ENCODE measurements at places on chromosomes 7 and 10. TPM values are rescaled to one million over a fixed set of nuclear protein-coding genes. Genes with fewer than 3 reads are reported as not detected.

The DENND2A gene
- polyA plus RNA-seq: 0.80 TPM

The AKR1E2 gene
- polyA plus RNA-seq: 1.4 TPM

The GBX1 gene
- 0.07 TPM for polyA plus RNA-seq

The TRPV5 gene
- 0.02 TPM for polyA plus RNA-seq

The CALML3 gene
- polyA plus RNA-seq: 142 TPM

The CHST3 gene
- 2.5 TPM for polyA plus RNA-seq

The MMP21 gene
- 0.18 TPM for polyA plus RNA-seq

The BNIP3 gene
- 22.7 TPM for polyA plus RNA-seq

The HSPA12A gene
- polyA plus RNA-seq: 4.4 TPM

- DNase-seq: no peak
Measured at GRCh38 chr7:2777898-2778535, 66.1 kb downstream of the GNA12 start.

DNA sequence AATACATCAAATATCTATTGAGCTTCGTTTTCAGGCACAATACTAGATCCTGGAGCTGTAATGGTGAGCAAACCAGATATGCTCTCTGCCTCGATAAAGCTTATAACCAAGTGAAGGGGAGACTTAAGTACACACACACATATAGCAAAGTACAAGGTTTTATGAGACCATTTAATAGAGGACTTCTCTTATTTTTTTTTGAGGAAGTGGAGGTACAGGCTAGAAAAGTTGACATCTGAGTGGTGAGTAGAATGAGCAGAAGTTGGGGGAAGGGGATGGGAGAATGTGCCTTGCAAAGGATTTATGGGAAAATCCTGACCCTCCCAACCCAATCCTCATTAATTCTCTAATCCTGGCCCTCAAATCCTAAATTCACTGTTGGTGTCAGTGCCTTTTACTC, 7.7 kb downstream of the CCDC136 start:
- no peak for DNase-seq

DNA sequence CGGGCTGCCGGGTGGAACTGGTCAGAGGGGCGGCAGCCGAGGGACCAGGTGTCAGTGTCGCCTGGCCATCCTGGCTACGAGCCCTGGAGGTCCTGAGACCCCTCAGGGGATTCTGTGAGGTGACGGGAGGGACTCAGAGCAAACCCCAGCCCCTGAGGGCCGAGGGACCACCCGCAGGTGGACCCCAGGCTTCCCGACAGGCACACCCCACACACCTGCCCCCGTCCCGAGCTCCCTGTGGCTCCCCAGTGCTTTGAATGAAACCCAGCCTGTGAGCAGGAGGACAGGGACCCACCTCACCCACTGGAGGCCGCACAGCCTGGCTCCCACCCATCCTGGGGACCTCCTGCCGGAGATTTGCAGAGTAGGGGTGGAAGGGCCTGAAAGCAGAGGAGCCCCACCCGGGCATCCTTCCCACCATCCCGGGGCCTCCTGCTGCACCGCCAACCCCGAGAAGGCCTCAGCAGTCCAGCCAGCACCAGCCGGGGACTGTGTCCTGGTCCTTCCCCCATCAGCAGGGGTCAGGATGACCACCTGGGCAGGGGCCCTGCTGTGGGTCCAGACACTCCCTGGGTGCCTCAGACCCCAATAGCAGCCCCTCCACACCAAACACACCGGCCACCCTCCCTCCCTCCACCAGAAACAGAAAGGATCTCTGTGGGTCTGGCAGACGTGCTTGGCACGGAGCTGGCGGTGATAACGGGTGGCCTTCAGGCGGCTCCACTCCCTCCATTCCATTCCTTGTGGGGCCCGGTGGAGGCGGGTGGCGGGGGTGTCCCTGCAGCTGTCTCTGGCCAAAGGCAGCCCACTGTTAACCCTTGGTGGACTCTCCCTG, 13.9 kb downstream of the VENTX start:
- DNase-seq: no peak

DNA sequence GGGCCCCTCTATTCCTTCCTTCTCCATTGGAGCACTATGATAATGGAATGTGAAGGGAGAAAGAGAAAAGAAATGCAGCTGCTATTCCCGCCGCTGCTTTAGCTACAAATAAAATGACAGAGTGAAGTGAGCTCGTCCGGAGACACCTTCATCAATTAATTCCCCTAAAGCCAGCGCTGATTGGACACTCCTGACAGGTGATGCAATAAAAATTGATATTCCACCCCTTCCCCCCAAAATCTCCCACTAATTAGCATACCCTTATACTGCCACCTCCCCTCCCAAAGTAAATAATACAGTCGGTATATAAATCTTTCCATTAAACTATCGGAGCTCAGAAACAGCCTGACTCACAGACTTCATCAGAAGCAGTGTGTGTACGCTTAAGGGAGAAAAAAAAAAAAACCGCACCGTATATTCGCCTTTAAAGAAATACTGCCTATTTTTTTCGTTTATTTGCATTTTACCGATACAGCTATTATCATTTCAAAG, 7.3 kb downstream of the SKIDA1 start:
- no peak for DNase-seq

DNA sequence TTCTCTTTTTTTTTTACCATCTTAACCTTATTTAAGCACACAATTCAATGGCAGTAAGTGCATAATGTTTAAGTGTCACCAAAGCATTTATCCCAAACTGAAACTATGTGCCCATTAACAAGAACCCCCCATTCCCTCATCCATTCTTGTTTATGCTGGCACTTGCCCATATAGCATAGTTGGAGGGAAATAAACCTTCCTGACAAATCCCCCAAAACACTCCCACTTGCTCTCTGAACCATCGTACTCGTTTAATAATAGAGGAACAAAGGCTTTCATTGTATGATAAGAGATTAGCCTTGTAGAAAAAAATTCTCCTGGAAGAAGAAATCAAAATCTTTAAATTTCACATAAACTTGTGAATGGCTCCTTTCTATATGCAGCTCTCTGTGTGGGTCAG, 26.4 kb upstream of the KCNMA1 start:
- DNase-seq: no peak

DNA sequence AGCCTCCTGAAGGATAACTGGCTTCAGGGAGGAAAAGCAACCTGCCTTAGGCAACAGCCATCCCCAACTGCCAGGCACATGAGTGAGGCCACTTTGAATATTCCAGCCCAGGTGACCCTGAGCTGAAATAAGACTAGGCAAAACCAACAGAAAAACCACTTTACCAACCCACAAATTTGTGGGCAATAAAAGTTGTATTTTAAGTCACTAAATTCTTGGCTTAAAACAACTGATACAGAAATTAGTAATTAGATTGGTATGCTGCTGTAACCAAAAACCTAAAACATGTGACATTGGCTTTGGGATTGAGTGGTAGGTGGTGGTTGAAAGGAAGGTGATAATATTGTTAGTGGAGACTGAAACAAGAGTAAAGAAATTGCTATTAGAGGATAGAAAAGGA, 39.9 kb downstream of the ABCB4 start:
- DNase-seq: no peak

- no peak for DNase-seq
Measured at GRCh38 chr10:113517165-113517900, 35.5 kb upstream of the HABP2 start.

DNA sequence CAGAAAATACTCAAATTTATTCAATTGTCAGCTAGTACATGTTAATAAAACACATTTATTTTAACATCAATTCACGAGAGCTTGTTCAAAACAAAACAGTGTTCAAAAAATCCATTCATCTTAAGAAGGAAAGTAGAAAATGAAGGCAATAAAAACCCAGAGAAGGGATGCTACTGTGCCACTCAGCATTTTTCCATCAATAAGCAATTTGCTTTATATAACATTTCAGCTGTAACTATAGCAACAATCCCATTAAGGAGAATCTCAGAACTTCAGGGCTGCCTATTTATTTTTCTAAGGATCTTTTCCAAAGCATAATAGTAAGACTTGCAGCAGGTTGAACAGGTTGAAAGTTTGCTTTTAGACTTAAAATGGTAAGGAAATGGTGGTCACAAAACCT, 190.5 kb downstream of the PCLO start:
- no peak for DNase-seq

GRCh38 chr10:93030409-93030808, 30.2 kb upstream of the CYP26C1 start:
- no peak for DNase-seq

DNA sequence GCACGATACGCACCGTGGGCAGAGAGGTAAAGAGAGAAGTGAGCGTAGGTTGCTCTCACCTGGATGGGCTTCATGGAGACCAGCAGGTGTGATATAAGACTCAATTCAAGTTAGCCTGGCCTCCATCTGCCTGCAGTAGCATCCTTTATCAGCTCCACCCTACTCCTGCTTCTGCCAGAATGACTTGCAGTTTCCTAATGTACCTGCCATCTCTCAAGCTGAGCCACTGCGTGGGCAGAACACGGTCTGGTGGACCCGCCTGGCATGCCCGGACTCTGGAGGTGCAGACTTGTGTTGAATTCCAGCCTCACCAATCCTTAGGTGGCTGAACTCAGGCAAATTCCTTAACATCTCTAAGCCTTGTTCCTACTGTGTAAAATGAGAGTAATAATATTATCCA, 64.3 kb downstream of the STEAP1B start:
- no peak for DNase-seq

GRCh38 chr7:73905360-73905759, 44.4 kb downstream of the TMEM270 start:
- no peak for DNase-seq

GRCh38 chr7:153444641-153445040, 607.6 kb upstream of the DPP6 start:
- DNase-seq: no peak

DNA sequence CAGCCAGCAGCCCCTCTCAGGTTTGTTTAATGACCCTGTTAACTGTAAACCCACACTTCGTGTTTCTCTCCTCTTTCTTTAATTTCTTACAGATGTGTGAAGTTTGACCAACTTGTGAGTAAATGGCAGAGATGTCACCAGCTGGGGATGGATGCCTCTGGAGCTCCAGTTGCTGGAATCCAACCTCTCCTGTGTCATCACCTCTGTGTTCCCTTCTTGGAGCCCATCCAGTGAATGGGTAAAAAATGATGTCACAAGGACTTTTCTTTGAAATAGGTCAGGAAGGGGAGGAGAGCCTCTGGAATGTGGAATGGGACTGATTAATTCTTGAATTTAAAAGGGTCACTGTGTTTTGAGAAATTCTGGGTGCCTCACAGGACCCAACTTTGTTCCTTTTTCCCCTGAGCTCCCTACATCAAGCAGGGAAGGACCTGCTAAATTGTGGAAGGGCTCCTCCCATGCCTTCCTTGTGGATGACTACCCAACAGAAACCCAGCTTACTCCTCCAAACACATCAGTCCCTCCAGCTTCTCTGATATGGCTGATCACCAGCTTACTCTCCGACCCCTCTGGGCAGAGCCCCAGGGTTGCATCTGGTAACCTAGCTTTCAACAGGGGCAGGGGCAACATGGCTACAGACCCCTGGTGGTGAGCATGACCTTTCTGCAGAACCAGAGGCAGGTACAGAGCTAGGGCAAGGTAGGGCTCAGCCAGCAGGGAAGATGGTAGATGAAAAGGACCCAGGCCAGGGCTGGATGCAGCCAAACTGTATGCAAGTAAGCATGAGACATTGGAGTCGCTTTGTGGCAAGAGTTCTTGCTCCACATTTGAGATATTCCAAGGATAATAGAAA, 67.5 kb downstream of the STRA8 start:
- DNase-seq: no peak

DNA sequence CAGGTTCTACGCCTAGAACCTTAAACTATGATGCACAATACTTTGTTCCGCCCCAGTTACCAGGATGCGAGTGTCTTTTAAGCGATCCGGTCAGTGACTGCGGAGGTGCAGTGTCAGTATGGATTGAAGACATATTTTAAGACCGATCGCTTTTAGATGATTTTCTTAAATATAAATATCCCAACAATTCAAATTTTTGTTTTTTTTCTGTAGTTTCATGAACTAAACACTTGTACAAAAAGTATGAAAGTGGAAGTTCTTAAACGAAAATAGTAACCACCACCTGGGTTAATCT, 835 bp downstream of the COMMD3 start:
- no peak for DNase-seq

GRCh38 chr7:46071601-46072000, 150.5 kb upstream of the IGFBP3 start:
- no peak for DNase-seq
